ENCODE measurements at places on chromosomes 11 and 22.

- DNase-seq = no peak
Observed at GRCh38 chr22:32572741-32573500, 98.3 kb downstream of the FBXO7 start.

- peak; percentile 36 for DNase-seq
Observed at GRCh38 chr11:100740440-100740839, 53.4 kb downstream of the ARHGAP42 start.

- no peak for DNase-seq
Observed at GRCh38 chr11:67304511-67305113, 1.3 kb downstream of the SSH3 start.

DNA sequence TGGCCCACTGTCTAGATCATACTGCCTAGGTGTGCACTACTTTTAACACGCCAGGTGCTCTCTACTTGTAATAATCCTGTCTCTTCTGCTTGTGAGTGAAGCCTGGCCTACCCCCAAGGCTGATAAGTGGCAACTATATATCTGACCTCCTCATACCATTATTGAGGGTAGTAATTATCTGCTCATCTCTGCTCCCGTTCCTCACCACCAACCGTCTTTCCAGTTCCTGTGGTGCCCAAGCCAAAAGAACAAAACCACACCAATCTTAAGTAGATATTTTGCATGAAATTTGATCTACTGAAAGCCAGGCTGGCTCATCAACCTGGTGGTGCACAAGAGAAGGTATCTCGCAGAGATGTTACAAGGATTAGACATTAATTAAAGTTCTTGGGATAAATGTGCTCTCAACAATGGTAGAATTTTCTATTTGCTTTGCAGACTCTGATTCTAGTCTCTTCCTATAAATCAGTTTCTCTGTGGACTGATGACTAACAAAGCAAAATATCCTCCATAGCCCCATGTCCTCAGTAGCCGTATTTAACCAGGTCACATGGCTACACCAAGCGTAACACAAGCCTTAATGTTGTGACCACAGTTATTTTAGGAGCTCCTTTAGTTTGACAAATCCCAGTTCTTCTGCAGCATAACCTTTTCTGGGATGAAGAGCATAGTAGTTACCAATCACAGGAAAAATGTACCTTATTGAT, 267.2 kb downstream of the NTM start:
- DNase-seq = peak; percentile 9

DNA sequence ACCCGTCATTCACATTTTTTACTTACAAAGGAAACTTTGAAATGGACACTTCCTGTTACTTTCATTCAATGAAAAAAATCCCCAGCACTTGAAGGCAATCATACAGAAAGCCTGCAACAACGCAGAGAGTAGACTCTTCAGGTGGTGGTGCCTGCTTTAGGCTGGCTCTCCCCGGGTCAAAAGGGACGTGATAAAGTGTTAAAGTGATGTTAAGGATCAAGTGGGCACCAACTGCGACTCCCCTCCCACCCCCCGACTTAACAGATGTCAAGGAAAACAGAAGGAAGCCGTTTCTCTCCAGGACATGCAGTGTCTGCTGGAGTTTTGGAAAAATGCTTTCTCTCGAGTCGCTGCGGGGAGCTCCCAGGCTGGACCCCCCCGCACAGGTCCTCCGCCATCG, 414 bp upstream of the PNPLA3 start:
- DNase-seq = no peak

Data from adipocyte (in vitro differentiated cells).